ENCODE measurements at places on chromosomes 11 and 22.

- DNase-seq = no peak
These were observed 9.4 kb downstream of the DIXDC1 start for GRCh38 chr11:111946499-111946898.

DNA sequence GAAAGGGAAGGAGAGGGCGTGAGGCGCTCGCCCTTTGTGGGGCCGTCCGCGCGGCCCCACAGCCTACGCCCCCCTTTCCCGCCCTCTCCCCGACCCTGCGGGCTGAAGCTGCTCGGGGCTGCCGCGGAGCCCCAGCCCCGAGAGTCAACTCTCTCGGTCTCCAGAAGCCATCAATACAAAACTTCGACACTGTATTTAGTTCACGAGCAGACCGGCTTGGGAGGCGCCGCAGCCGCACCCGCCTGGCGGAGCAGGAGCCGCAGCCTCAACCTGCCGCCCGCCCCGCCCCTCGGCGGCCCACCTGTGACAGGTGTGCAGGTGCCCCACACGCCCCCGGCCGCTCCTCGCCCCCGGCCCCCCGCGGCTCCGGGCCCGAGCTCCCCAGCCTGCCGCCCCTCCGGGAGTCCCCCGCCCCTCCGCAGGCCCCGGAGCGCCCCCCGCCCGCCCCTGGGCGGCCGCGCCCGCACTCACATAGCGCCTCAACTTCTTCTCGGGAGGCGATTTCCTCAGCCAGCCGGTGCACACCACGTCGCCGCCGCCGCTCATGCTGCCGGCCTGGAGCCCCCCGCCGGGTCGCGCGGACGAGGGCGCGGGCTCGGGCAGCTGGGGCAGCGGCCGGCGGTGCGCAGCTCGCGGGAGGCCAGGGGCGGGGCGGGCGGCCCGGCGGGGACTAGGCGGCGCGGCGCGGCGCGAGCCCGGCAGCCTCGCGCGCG, at the start of gene GAB2:
GAB2 (minus strand) TSS at position 646 of the 713 bp plus-strand sequence; CDS start at position 546, 100 bp downstream.
- DNase-seq = no peak

- DNase-seq = no peak
These were observed 545 bp downstream of the FEN1 start for GRCh38 chr11:61793083-61793828.

DNA sequence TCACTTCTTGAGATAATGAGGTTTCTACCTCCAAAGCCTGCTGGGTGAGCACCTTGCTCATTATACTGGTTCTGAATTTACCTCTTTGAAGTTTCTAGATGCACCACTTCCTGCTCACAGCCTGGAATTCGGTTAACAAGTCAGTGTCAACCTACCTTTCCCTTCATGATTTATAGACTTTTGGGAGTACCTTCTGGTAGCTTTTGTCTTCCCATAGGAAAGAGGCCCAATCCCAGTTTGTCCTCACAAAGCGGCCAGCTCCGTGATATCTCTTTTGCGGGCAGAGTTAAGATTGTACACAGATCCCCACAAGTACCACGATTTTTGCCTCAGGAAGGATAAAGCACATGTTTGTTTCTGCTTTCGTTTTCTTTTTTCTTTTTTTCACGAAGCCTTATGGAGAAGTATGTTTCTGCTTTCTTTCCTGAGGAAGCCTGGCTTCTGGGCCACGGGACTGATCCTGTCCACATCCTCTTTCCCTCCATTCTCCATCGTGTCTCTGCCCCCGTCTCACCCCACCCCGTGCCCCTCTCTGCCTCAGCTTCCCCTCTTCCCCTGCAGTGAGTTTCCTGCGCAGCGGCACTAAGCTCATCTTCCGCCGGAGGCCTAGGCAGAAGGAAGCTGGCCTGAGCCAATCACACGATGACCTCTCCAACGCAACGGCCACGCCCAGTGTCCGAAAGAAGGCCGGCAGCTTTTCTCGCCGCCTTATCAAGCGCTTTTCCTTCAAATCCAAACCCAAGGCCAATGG, 5.7 kb upstream of the HINFP start:
- no peak for DNase-seq

DNA sequence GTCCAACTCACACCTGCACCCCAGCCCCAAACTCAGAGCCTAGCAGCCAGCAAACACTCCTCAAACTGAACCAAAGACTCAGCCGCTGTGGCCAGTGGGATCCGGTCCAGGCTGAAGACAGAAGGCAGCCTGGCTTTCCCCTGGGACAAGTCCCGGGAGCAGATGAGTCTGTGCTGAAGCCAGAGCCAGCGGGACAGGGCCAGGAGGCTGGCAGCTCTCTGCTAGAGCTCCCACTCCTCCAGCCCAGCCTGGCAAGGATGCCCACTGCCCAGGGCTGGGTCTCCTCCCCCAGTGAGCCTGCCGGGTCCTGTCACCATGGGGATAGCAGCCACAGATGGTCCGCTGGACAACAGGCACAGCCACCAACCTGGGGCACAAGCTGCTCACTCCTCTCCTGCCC, 42.9 kb upstream of the PRR5 start:
- no peak for DNase-seq

DNA sequence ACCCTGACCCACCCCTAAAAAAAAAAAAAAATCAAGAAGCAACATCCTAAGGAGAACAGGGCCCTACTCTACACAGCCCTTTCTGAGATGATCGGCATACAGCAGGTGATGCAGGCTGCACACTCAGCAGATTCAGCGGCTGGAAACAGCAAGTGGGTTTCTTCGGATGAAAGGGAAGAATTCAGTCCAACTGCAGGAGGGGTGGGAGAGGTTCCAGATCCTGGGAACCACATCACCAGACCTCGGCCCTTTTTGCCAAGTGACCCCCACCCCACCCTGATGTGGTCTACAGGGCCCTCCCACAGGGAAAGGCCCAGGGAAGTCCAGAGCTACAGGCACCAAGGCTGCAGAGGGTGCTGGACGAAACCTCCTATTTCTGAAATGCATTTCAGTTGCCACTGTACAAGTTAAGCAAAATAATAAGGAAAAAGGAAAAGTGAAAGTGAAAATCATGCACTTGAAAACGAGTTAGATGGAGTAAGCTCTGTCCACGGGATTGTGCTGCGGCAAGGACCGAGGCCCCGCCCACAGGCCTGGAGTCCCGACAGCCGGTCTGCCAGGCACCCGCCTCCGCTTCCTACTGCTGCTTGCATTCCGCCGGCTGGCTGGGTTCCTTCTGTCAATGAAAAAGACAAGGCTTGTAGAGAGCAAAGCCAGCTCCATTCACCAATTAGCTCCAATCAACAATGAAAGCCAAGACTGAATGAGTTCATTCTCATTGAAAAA, 16.0 kb upstream of the PHLDA2 start:
- peak; percentile 97 for DNase-seq

- no peak for DNase-seq
These were observed 9.9 kb downstream of the FXYD6 start for GRCh38 chr11:117866526-117866925.

DNA sequence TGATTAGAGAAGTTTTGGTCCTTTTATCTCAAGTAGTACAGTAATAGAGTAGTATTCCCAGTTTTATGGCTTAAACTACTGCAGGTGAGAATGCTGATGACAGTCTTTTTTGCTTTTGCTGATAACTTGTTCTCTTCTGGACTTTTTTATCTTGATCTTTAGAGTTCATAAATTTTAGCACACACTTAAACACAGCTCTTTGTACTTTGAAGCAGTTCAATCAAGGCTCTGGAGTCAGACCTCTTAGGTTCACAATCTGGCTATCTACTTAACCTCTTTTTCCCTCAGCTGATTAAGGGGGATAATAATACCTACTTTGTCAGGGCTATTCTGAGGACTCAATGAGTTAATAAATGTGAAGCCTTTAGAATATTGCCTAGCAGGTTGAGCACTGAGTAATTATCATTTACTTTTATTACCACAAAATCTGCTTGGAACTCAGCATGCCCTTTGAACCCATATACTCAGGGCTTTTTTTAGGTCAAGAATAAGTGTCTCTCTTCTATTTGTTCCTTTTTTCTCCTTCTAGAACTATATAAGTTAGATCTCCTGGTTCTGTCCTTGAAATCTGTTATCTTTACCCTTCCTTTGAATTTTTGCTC, 51.9 kb downstream of the CSTF3 start:
- no peak for DNase-seq

DNA sequence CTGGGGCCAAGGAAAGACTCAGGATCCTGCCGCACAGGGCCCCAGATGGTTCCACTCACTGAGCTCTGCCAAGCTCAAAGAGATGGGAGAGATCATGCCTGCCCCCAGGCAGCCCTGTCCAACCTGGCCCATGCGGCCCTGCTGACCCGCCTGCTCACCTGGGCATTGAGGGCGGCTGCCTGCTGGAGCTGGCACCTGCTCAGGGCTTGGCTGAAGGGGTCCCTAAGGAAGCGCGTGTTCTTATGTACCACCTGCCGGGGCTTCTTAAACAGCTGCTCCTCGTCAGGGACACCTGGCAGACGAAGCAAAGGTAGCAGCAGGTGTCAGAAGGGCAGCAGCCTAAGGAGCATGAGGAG, 5.5 kb downstream of the ESS2 start:
- DNase-seq = no peak

- DNase-seq = no peak
These were observed 6.0 kb upstream of the ANKRD42 start for GRCh38 chr11:83187465-83187864.

DNA sequence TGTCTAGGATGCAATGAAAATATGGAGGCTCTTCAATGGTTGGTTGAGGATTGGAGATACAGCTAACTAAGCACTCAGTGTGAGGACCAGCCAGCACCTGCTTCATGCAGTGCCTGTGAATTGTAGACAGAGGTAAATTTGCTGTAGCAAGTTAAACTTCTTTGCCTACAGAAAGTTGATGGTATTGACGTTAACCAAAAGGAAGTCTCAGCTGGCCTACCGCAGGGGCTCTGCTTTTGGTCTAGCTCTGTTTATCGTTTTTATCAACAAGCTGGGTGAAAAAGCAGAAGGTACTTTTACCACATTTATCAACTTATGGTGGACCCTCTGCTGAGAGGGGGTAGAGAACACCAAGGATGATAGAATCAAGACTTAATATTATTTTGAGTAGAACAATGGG, 51.6 kb downstream of the GRAMD1B start:
- no peak for DNase-seq

- no peak for DNase-seq
These were observed 27.0 kb upstream of the LRRC4C start for GRCh38 chr11:41486424-41486823.

GRCh38 chr22:20550851-20551744, 43.7 kb downstream of the MED15 start:
- peak; percentile 86 for DNase-seq

All from iris pigment epithelial cell (primary cell).